Frontal cortex (tissue), 4 donors: ENCODE measurements at places on chromosomes 3 and 15. TPM values are rescaled to one million over a fixed set of nuclear protein-coding genes. Genes with fewer than 3 reads are reported as not detected.

- no peak for DNase-seq
Observed at GRCh38 chr3:3927965-3928364, 128.7 kb downstream of the LRRN1 start.

- DNase-seq: no peak
Observed at GRCh38 chr15:92332125-92332899, 61.4 kb upstream of the ST8SIA2 start.

The LRRC31 gene
- under 0.01 TPM for total RNA-seq

The RPL35A gene
- 1,311 TPM for total RNA-seq

GRCh38 chr15:40466426-40467260, 4.1 kb upstream of the CHST14 start:
- DNase-seq: no peak

DNA sequence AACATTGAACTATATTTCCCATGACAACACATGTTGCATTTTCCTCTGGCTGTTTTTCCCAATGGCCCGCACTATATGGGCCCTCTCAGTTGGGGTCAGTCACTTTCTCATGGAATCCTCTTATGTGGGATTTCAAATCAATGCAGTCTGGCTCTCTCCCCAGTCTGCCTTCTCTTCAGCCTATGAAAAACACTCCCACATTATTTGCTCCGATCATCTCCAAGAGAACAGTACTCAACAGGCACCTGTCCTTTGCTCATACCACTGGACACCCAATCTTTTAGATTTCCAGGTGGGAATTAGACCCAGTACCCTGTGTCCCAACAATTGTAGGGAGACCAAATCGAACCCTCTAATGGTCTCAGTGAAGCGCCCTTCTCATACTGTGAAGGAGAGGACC, 251.3 kb downstream of the THSD4 start:
- DNase-seq: no peak

GRCh38 chr3:126870608-126871210, 112.2 kb upstream of the PLXNA1 start:
- DNase-seq: no peak

DNA sequence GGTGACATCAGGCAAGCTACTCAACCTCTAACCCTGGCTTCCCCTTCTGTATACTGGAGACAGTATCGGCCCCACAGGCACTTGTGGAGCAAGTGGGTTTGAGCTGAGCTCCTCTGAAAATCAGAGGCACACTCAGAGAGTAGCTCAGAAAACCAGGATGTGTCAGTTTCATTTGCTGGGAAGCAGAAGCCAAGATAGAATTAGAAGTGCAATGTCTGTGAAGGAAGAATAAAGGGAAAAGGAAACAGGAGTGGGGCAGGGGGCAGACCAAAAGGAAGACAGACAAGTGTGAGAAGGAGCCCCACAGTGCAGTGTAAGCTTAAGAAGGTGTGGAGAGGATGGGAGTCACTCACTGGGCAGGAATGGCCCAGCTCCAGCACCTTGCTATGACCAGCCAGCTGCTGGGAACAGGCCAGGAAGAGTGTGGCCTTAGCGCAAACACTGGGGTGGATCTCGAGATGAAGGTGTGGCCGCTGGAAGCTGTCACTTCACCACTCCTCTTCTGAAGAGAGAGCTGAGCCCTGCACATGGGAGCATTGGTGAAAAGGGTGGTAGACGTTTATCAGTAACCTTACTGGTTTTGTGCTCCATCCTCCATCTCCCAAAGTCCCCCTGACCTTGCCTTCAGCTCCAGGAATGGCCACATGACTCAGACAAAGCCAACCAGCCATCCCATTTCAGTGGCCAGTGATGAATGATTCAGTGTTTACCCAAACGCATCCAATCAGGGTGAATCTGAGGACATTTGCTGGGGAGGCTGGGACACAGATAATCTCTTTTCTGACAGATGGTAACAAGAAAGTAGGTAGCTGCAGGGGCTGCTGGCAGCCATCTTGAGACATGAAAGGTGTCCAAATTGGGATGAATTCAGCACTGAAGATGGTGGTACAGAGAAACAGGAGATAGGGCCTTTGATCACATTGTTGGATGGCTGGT, 108.4 kb downstream of the SHQ1 start:
- no peak for DNase-seq

The BFSP2 gene
- total RNA-seq: not detected

GRCh38 chr15:57147621-57148020, 228.7 kb upstream of the CGNL1 start:
- DNase-seq: no peak

- DNase-seq: no peak
Observed at GRCh38 chr3:180290300-180290699, 253.6 kb upstream of the PEX5L start.

GRCh38 chr15:69753867-69754266, 301.2 kb downstream of the RPLP1 start:
- no peak for DNase-seq

DNA sequence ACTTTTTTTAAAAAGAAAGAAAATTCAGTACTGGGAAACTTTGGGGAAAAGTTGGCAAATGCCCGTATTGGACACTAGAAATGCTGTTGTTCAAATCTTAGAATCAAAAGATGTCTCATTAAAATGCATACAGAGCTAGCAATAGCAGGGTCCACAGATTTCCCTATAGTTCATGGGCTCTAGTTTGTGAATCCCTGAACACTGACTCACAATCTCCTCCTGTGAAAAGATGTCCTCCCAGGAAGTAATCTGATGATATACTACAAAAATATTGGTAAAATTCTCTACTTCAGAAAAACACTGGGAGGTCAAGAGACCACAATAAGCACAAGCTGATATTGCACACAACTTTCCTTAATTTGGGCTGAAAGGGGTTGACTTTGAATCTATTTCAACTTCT, 568.4 kb upstream of the ZNF385D start:
- no peak for DNase-seq

DNA sequence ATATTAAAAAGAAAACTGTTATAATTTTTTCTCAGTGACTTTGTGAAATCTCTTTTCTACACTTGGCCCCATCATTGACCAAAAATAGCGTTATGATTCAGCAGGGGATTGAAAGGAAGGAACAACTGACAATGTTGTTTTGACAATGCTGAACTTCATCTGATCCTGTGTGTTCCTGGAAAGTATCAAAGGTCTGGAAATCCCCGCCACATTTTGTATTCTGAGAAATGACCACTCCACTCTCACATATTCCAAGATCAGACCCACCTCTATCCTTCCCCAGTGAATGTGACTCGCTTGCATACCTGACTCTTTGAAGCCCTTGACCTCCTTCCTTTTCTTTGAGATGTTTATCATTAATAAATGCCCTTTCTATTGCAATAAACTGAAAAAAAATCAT, 9.7 kb upstream of the RIOX2 start:
- no peak for DNase-seq

DNA sequence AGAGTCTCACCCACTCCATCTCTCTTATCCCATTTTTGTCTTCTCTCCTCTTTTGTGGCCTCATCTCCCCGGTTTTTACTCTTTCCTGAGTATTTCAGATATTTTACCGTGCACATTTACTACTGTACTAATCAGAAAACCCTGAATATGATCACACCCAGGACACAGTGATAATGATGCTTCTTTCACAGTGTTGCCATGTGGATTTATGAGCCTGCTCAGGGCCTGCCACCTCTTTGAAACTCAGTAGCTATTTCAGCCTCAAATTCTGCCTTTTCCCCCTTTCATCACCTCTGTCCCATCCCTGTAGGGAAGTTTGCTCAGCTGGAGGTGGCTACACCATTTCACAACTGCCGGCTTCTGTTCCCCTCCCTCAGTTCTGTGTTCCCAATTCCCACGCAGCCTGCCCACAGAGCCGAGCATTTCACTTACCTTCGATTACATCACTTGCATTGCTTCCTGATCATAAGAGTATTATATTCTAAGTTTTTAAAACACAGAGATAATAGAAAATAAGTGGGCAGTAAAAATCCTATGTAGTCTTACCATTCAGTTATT, 33.2 kb downstream of the ARNT2 start:
- DNase-seq: no peak

- DNase-seq: no peak
Observed at GRCh38 chr15:99440029-99440428, 125.8 kb upstream of the MEF2A start.

DNA sequence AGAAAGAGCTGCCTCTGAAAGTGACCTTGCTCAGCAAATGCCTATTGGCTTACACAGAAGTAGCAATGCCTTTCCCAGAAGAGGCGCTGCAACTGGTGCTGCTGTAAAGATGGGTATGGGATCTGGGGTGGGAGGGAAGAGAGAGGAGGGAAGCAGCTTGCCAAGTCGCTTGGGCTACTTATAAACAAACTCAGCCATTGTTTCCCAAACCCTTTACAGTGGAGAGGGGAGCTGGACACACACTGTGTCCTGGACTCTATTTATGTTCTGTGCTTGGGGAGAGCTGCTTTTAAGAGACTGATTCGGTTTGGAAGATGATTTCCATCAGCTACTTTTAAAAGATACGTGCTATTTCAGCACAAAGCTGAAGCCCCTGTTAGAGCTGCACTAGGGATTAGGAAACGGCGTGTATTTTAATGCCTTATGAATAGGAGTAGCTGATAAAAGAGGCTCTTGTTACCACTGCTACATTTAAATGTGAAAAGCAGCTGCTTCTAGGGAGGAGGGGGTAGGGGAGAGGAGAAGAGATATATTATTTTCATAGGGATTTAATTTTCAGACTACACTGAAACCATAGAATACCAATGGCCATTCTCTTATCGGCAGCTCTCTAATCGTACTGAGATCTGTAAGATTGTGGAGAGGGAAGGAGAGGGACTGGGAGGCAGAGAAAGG, 440.6 kb downstream of the MCTP2 start:
- no peak for DNase-seq

The PLA2G4D gene
- under 0.01 TPM for total RNA-seq

GRCh38 chr15:74840851-74841775, 1.8 kb downstream of the ULK3 start:
- no peak for DNase-seq

- no peak for DNase-seq
Observed at GRCh38 chr15:31365032-31365654, 38.5 kb downstream of the KLF13 start.

The CLRN1 gene
- not detected for total RNA-seq

DNA sequence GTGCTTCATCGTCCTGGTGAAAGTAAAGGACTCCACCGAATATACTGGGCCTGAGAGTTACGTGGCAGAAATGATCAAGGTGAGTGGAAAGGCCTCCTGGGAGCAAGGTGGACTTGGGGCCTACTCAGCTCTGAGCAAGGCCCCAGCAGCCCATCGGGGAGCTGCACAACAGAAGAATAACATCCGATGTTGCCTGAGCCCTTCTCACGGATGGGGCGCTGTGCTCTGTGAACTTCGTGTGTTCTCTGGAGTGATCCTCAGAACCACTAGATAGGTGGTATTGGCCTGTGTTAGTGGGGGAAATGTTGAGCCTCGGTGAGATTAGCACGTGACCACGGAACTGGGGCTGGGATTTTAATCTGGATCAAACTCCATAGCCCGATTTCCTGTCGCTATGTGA, 161.1 kb upstream of the BHLHE40 start:
- DNase-seq: no peak

DNA sequence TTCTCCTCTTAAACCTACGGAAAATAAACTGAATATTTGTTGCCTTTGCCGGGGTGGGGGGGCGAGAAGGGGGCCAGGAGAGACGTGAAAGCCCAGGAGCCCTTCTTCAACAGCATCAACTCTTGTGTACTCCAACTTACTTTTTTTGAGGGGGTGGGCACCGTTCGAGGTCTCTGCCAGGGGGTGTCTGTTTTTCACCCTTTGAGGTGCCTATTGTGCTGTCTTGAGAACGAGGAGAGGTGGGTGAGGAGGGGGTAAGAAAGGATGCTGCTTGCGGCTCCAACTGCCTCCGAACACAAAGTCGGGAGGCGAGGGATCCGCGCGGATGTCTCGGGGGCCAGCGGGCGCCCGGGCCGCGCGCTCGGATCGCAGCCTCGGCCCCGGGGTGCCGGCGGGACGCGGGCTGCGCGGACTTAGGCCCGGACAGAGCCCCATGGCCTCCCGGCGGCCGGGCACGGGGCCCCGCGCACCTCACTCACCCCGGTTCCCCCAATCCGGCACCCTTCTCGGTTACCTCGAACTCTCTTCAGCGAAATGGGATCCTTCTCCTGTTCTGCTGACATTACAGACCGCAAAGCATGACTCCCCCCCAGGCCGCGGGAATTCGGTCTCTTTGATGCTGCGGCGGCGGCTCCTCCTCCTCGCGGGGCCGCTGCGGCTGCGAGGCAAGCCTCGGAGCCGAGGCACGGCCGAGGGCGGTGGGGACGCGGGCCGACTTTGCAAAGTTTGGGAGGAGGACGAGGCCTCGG, 650 bp downstream of the PYGO1 start:
- DNase-seq: peak; percentile 58

The TRPC1 gene
- total RNA-seq: 161 TPM

The SRP14 gene
- 102 TPM for total RNA-seq
